ENCODE measurements at places on chromosomes 7 and 10.

- no peak for DNase-seq
These were observed 2.0 kb downstream of the ZSCAN25 start for GRCh38 chr7:99618726-99619125.

GRCh38 chr7:100544386-100544785 lies 5.4 kb downstream of the AGFG2 start:
- no peak for DNase-seq

DNA sequence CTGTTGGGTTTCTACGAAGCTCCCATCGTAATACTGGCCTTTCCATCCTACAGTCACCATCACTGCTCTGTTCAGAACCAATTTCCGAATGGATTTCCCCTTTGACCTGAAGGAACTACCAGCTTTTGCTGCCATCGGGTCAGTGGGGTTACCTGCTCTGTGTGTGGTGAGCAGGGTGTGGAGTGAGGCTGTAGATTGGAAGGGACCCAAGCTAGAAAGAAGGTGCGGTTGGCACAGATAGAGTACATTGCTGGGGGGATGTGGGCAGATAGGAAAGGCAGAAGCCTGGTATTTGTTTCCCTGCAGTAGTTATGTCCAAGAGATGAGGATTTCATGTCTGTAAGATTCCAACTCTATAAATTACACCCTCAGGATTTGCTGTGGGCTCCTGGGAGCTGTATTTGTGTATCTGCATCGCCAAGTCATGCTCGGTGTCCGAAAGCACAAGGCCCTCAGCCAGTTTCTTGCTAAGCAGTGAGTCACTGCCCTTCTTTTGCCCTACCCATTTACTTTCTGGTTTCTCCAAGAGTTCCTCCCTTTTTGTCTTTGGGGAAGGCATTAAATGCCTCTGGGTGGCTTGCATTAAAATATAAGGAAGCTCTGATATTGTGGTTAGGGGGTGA lies 15.4 kb downstream of the CLCN1 start:
- no peak for DNase-seq

GRCh38 chr10:71811351-71811750 lies 38.0 kb upstream of the VSIR start:
- no peak for DNase-seq

DNA sequence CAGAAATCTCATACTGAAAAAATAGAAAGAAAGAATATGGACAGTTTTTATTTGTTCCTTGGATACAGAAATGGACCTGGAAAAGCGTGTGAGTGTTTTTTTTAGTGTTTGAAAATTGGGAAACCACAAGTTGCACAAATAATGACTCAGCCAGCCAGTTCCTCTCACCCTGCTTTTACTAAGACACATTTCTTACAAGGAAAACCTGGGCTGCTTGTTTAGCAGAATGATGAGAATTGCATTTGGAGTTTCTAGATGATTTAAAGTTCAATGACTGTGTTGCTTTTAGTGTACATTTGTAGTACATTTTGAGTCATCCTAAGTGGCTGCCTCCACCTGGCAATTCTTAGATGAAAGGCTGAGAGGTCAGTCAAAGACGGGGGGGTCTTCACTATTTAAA lies 218.7 kb downstream of the ABCA13 start:
- DNase-seq = no peak

DNA sequence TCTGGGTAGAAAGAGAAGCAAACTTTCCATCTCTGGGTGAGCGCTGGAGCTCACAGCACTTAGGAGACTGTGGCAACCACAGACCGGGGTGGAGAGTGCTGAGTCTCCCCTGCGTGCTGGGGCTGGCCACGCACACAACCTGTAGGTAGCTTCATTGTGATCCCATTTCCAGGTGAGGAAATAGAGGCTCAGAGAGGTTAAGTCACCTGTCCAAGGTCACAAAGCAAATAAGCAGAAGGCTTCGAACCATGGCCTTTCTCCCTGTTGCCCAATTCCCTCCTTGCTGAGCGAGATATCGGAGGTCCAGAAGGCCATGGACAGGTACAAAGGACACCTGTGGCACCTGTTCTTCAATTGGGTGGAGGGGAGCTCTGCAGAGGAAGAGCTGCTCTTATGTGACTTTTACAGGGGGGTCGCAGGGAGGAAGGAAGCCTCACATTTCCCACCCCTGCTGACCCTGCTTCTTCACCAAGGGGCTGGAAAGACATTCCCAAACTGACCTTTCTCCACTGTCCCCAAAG lies 39.4 kb downstream of the ZCCHC24 start:
- no peak for DNase-seq
